Globus pallidus (tissue), 1 donor: ENCODE measurements at places on chromosomes 11 and 22.

- no peak for DNase-seq
Observed at GRCh38 chr11:35525501-35526175, at the start of gene PAMR1. TSS of gene PAMR1 (minus strand) at chr11:35525616. CDS start at chr11:35525585, 31 bp downstream.

DNA sequence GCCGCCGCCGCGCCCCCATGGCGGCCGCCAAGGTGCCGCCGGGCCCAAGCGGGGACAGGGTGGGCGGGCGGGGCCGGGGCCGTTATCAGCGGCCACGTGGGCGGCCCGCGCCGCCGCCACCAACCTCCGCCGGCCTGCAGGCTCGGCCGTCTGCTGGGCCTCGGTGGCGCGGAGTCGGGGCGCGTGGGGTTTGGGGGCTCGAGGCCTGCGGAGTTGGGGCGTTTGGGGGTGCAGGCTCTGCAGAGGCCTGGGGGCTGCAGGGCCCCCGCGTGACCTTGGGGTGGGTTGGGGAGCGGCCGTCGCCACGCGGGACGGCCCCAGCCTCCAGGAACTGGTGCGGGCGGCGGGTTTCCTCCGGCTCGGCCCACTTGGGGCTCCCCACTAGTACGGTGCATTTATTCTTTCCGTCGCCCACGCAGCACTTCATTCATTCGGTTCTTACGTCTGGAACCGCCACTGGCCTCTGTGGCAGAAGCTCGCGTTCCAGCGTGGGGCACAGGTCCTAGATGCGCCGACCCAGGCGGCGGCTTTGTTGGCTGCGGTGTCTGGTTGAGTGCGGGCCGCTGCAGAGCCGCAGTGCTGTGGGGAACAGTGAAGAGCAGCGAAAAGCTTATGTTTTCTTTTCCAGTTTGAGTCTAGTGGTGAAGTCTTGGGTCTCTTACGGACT, 740 bp upstream of the TRMT2A start:
- DNase-seq: no peak

GRCh38 chr11:132556316-132556715, 976.0 kb downstream of the OPCML start:
- DNase-seq: peak; percentile 17

DNA sequence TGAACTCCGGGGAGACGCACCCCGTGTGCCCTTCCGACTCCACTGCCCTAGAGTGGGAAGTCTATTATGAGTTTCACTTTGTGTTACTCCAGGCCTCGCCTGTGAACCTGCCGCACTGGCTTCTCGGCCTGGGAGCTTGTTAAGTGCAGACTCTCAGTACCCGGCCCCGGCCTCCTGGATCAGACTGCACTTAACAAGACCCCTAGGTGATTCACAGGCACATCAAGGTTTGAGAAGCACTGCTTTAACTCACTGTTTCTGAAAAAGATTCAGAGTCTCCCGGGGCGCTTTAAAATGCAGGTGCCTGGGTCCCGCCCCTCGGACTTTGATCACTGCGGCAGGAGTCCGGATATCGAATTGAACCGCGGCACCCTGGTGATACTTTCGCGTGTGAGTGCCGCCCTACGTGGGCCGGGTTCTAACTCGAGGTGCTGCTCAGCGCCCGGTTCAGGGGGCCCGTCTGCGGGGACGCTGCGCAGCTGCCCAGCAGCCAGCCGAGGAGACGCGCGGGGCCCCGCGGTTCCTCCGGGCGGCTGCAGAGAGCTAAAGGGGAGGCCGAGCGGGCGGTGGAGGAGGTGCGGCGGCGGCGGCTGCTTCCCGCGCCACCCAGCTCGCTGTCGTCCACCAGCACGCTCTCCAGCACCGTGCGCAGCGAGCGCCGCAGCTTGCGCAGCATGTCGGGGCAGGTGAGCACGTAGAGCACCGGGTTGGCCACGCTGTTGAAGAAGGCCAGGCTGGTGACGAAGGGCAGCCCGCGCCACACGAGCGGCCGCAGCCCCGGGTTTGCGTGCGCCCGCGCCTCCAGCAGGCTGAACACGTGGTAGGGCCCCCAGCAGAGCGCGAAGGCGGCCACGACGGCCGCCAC, 3.4 kb downstream of the PTGDR2 start:
- no peak for DNase-seq

DNA sequence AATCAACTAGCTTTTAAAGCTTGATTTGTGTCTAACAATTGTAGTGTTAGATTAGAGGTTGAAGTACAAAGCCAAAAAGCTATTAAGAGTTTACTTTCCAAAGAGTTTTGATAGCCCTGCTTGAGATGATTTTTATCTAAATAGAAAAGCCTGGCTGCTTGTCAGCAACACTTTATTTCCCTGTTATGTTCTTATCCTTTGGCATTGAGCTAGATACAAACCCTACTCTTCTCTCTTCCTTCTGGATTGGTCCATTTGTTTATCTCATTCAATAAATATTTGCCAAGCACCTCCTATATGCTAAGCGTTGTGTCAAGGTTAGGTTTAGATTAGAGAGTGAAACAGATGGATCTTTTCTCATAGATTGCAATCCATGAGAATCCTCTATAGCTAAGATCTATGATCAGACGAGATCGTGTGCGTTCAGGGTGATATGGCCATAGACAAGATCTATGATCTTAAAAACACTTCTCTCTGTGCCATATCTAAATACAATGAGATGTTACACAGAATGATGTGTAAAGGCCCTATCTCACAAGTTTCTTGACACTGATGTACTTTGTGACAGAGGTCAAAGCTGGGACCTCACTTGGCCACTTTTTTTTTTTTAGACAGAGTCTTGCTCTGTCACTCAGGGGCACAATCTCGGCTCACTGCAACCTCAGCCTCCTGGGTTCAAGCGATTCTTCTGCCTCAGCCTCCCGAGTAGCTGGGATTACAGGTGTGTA, 57.8 kb downstream of the CTNND1 start:
- DNase-seq: no peak

GRCh38 chr22:44878483-44879300, 126.3 kb downstream of the ARHGAP8 start:
- no peak for DNase-seq

- no peak for DNase-seq
Observed at GRCh38 chr11:83528877-83529276, 242.7 kb upstream of the CCDC90B start.

GRCh38 chr22:17562906-17563870, at the start of gene SLC25A18:
TSS of gene SLC25A18 (plus strand) at chr22:17563498. CDS start at chr22:17579945, 16,447 bp downstream.
- peak; percentile 87 for DNase-seq

GRCh38 chr22:23110190-23110921, 31.4 kb downstream of the RSPH14 start:
- DNase-seq: no peak

- DNase-seq: no peak
Observed at GRCh38 chr22:18120857-18121256, 10.2 kb downstream of the TUBA8 start.

DNA sequence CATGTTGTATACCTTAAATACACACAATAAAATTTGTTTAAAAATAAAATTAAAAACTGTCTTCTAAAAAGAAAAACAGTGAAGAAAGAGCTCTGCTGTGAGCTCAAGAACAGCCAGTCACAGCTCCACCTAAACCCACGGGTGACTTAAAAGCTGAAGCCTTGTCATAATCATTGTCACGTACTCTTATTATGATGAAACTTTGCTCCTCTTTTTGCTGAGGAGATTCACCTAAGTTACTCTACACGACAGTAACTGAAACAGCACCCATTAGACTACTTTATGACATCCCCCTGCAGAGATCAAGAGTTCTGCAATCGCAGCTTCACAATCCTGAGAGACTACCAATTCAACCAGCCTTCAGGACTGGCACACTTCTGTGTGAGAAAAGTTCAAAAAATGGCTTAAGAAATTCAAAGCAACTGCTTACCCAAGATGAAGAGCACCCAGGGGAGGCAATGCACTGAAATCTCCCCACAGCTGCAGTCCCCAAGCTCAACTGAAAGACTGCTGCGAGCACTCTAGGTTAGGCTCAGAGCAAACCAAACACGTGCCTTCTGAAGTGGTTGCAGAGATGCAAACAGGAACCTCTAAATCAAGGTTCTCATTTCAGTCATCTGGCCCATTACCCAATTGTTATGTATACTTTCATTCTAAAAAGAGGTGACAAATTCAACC, at the start of gene JAML:
Gene JAML (minus strand): TSS at position 501 of the 678 bp plus-strand sequence. CDS start 10,145 bp downstream, outside the sequence.
- DNase-seq: no peak

- DNase-seq: no peak
Observed at GRCh38 chr11:128555606-128556005, 31.8 kb downstream of the ETS1 start.

- no peak for DNase-seq
Observed at GRCh38 chr22:34135749-34136148, 215.5 kb upstream of the LARGE1 start.

DNA sequence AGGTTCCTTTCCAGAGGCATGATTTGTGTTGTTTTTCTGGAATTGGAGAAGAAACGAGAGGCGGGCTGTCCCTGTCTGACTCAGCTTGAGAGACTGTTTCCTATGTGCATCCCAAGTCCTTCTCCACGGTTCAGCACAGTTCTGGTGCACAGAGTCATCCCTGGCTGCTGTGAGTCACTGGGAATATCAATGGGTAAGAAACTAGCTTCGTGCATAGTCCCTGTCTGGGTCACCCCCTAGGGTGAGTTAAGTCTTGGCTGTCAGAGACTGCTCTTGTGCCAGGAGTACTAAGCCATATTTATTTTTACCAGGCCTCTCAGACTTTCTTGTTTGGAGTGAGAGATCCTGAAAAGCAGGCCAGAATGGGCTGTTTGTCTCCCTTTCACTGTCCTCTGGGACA, 2.4 kb upstream of the LRP4 start:
- no peak for DNase-seq

GRCh38 chr22:43995057-43995685, 28.9 kb upstream of the PARVB start:
- no peak for DNase-seq

GRCh38 chr11:27116684-27117083, 76.1 kb downstream of the BBOX1 start:
- DNase-seq: no peak

GRCh38 chr22:40560994-40561515, 75.5 kb downstream of the MRTFA start:
- no peak for DNase-seq

DNA sequence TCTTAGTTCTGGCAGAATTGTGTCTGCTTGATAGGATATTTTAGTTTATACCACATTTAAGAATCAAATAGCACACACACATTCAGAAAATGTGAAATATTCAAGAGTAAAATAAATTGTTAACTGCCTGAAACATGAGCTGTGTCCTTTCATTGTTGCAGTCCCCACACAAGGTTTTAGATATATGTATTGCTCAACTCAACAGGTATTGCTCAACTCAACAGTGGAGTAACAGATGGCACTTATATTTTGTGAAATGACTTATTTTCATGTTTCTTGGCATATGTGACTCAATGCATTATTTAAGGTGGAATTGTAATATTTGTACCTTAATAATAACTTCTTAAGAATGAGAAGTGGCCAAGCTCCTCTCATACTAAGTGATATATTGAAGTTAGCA, 760.3 kb downstream of the CNTN5 start:
- DNase-seq: no peak

DNA sequence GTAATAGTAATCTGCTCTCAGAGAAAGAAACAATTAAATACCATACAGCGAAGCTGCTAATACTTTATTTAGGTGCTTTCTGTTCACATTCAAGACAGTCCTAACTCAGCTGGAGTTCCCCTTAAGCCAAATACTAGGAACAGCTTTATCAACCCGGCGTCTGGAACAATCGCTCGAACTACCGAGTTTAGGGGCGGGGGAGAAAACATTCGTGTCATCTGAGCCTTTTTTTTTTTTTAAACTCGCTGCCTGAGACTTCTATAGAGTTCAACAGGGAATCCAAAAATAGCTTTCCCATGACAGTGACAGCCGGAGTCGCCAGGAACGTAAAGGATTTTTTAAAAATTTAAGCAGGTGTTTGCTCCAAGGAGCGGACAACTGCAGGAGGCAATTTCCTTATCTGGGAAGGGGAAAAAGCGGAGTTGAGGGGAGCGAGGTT, 852 bp downstream of the TRAF6 start:
- peak; percentile 37 for DNase-seq

- DNase-seq: no peak
Observed at GRCh38 chr11:60854140-60854846, 1.5 kb downstream of the PTGDR2 start.

- peak; percentile 38 for DNase-seq
Observed at GRCh38 chr22:28171115-28171514, 252.1 kb upstream of the PITPNB start.

GRCh38 chr11:86696004-86696403, 23.6 kb upstream of the ME3 start:
- no peak for DNase-seq

- no peak for DNase-seq
Observed at GRCh38 chr11:97354026-97354425, 964.2 kb downstream of the JRKL start.

DNA sequence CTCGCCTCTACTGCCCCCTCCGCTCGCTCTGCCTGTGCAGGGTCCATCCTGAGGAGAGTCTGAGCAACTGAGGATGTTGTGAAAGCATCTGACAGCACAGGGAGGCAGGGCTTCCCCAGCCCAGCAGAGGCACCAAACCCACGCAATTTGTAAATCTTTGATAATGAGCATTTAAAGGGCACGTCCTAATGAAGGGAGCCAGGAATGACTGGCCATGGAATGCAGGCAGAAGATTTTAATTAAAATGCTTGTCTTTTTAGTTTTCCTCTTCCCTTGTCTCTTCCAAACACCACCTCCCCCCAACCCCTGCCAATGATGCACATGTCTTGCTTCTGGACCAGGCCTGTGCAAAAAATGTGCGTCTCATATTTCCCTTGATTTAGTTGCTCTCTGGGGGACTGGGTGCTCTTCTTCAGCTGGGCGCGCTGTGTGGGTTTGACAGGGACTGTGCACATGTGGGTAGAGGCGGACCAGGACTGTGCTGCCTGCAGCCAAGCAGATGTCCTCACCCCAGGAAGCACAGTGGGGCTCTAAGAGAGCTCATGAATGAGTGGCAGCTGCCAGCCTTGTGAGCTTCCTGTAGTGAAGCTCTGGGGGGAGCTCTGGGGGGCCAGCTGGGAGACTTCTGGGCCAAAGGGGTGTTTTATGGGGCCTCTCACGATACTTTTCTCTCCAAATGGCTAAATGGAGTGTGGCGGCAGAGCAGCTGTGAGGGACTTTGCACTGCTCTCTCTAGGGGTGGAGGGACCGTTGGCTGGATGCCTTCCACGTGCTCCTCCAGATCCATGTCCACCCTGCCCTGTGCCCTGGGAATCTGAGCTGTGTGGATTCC, 273.5 kb downstream of the ST3GAL4 start:
- peak; percentile 94 for DNase-seq
